ENCODE measurements at places on chromosomes 2 and 18. TPM values are rescaled to one million over a fixed set of nuclear protein-coding genes. Genes with fewer than 3 reads are reported as not detected.

GRCh38 chr18:35407871-35408481 lies 30.8 kb upstream of the ZNF396 start:
- peaks cover 16% of the 10 kb centered on the region for H3K4me1 ChIP-seq
- H3K27me3 ChIP-seq = no peaks in the 10 kb centered on the region
- DNase-seq = no peak
- no peak overlapping the region for H3K27ac ChIP-seq
- no peak overlapping the region for H3K4me3 ChIP-seq
- H3K36me3 ChIP-seq = no peaks in the 10 kb centered on the region

DNA sequence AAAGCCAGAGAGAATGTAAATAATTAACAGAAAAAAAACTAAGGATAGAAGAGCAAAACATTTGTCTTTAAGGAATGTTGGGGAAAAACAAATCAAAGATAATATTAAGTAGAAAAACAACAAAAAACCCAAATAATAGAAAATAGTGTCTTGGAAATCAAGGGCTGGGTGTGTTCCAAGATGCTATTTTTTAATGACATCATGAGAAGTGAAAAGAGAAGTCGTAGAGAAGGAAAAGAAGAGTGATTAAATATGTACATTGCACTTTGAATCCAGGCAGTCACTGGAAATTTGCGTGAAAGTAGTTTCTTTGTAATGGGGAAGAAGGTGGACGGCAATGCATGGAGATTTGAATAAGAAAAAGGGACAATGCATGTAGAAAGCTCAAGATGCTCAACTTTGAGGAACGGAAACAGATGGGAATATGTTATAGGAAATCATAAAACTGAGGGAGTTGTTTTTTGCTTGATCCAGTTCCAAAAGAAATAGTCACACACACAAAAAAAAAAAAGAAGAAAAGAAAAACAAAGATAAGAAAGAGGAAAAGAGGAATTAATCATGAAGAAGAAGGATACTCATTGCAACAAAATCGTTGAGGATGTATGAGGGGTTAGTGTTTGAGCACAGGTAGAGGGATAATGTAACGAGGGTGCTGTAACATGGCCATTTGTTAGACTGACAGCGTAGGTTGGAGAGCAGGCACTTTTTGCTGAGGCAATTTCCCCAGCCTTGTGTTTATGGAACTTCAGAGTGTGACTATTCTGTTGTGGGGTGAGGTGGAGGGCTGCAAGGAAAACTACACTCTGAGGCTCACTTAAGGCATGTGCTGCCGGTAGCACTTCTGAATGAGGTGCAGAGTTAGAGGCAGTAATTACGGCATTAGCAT lies 184.1 kb downstream of the CALCRL start:
- DNase-seq = no peak
- H3K4me1 ChIP-seq = peaks cover 12% of the 10 kb centered on the region
- no peaks in the 10 kb centered on the region for H3K36me3 ChIP-seq

- peaks cover 19% of the 10 kb centered on the region for H3K4me1 ChIP-seq
- H3K27ac ChIP-seq = no peak overlapping the region
- peak overlapping the region; percentile 12 for H3K4me3 ChIP-seq
- H3K27me3 ChIP-seq = peaks cover 11% of the 10 kb centered on the region
Observed at GRCh38 chr2:207473049-207473930, 56.5 kb upstream of the CREB1 start.

GRCh38 chr2:225274751-225275150 lies 124.8 kb upstream of the NYAP2 start:
- no peaks in the 10 kb centered on the region for H3K27me3 ChIP-seq
- H3K4me1 ChIP-seq = no peaks in the 10 kb centered on the region
- H3K4me3 ChIP-seq = no peak overlapping the region
- no peaks in the 10 kb centered on the region for H3K36me3 ChIP-seq
- no peak for DNase-seq

GRCh38 chr2:197707316-197708213 lies 2.4 kb downstream of the MARS2 start:
- peak overlapping the region; percentile 83 for H3K4me3 ChIP-seq
- H3K36me3 ChIP-seq = no peaks in the 10 kb centered on the region
- DNase-seq = no peak
- H3K4me1 ChIP-seq = peaks cover 30% of the 10 kb centered on the region
- no peak overlapping the region for H3K27ac ChIP-seq

DNA sequence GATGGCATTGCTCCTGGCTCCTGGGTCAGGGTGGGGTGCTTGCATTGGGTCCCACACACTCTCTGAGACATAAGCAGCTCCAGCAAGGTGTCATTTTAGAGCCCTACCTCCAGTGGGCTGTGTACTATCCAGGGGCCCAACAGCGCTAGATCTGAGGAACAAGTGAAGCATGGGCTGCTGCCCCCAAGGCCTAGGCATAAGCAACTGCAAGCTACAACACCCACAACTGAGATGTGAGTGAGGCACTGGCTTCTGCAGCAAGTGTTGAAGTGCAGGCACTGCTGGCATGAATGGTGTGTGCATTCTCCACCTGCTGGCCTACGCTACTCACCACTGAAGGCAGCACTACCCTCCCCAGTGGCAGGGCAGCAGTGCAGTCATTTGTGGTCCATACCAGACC lies 81.0 kb upstream of the STK39 start:
- no peak overlapping the region for H3K4me3 ChIP-seq
- H3K4me1 ChIP-seq = no peaks in the 10 kb centered on the region
- DNase-seq = no peak
- no peak overlapping the region for H3K27ac ChIP-seq
- H3K27me3 ChIP-seq = peaks cover 4% of the 10 kb centered on the region

DNA sequence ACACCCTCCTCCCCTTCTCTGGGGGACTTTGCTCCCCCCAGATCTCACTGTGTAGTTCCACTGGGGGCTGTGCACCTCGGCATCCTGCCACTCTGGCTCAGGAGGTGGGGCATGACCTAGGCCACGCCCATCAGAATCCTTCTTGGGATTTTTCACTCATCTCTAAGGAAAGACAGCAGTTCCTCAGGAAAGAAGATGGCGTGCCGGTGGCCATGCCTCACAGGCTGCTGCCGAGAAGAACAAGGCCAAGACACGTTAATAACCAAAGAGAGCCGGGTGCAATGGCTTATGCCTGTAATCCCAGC lies 3.2 kb downstream of the NMUR1 start:
- peaks cover 30% of the 10 kb centered on the region for H3K27me3 ChIP-seq
- H3K4me1 ChIP-seq = peaks cover 6% of the 10 kb centered on the region
- H3K36me3 ChIP-seq = no peaks in the 10 kb centered on the region
- H3K4me3 ChIP-seq = no peak overlapping the region
- DNase-seq = no peak

DNA sequence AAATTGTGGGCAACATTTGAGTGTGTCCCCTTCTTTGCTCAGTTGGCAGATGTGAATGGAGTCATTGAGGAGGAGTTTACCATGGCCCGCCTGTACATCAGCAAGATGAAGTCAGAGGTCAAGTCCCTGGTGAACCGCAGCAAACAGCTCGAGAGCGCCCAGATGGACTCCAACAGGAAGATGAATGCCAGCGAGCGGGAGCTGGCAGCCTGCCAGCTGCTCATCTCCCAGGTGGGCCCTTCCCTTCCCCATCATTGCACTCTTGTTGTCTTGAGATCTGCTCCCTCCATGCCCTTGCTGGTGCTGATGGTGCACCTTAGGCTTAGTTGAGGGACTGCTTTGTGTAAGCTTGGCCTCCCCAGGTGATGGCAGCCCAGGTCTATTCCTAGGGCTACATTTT lies 47.5 kb upstream of the LYPD6B start:
- H3K27me3 ChIP-seq = peaks cover 4% of the 10 kb centered on the region
- H3K27ac ChIP-seq = no peak overlapping the region
- H3K4me3 ChIP-seq = no peak overlapping the region
- no peaks in the 10 kb centered on the region for H3K36me3 ChIP-seq

DNA sequence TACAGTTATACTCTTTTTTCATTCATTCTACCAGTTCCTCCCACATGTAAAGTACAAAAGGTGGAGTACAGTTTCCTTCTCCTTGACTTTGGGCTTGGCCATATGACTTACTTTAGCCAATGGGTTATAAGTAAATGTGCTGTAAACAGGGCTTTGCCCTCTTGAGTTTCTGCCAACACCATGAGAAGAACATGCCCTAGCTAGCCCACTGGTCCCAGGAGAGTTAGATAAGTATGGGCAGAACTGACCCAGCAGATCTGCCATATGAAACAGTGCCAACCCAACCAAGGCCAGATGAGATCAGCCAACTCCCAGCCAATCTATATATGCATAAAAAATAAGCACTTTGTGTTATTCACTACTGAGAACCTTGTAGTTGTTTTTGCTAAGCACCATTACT lies 25.5 kb downstream of the ZC3H8 start:
- no peak for DNase-seq
- no peak overlapping the region for H3K4me3 ChIP-seq
- no peaks in the 10 kb centered on the region for H3K27me3 ChIP-seq
- H3K36me3 ChIP-seq = peaks cover 35% of the 10 kb centered on the region
- H3K27ac ChIP-seq = no peak overlapping the region
- no peaks in the 10 kb centered on the region for H3K4me1 ChIP-seq

- H3K4me3 ChIP-seq = no peak overlapping the region
- peak overlapping the region; percentile 61 for H3K27ac ChIP-seq
- peaks cover 26% of the 10 kb centered on the region for H3K36me3 ChIP-seq
- no peaks in the 10 kb centered on the region for H3K27me3 ChIP-seq
- peaks cover 40% of the 10 kb centered on the region for H3K4me1 ChIP-seq
Observed at GRCh38 chr2:159716857-159717256, 4.6 kb downstream of the MARCHF7 start.

GRCh38 chr2:60095202-60095815 lies 458.1 kb downstream of the BCL11A start:
- no peak overlapping the region for H3K4me3 ChIP-seq
- no peak overlapping the region for H3K27ac ChIP-seq
- peaks cover 8% of the 10 kb centered on the region for H3K4me1 ChIP-seq
- no peak for DNase-seq

GRCh38 chr18:31516437-31516836 lies 18.5 kb downstream of the DSG2 start:
- no peak for DNase-seq
- peaks cover 8% of the 10 kb centered on the region for H3K36me3 ChIP-seq
- no peak overlapping the region for H3K27ac ChIP-seq
- H3K4me1 ChIP-seq = peaks cover 27% of the 10 kb centered on the region
- H3K27me3 ChIP-seq = no peaks in the 10 kb centered on the region

Gene MC4R
- not detected for total RNA-seq

Gene CPS1
- 7.5 TPM for total RNA-seq

Gene AQP12A
- total RNA-seq = not detected

Gene TWIST2
- total RNA-seq = 18.6 TPM

Measured in mesothelial cell of epicardium (in vitro differentiated cells).